ENCODE measurements at places on chromosomes 16 and 17. TPM values are rescaled to one million over a fixed set of nuclear protein-coding genes. Genes with fewer than 3 reads are reported as not detected.

The RASD1 gene
- total RNA-seq = 10.1 TPM

The KRT33A gene
- not detected for total RNA-seq

GRCh38 chr17:40129498-40129897 lies 7.7 kb downstream of the MSL1 start:
- DNase-seq = no peak

- no peak for DNase-seq
These were observed 50.0 kb downstream of the VAC14 start for GRCh38 chr16:70750893-70751467.

DNA sequence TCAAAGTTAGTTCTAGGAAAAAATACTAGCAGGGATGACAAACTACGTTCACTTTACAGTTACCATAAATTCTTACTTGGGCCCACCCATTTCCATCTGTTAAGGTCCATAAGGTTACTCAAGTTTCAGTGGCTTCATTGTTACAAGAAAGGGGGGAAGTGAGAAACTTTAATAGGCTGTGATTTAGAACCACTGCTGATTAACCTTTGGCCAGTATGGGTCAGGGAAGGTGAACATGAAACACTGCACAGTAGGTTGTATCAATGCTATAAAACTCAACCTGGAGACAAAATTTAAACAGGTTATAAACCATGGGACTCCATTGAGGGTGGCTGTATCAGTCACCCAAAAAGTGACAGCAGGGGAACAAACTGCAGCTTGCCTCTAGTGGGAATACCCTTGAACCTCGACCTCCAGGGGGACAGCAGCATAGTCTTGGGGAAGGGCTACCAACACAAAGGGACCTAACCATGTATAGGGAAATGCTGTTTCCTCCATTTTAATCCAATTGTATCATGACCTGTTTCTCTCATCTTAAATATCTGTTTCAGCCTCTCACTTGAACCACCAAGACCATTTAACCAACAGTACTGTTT lies 10.4 kb downstream of the PTRH2 start:
- DNase-seq = no peak

DNA sequence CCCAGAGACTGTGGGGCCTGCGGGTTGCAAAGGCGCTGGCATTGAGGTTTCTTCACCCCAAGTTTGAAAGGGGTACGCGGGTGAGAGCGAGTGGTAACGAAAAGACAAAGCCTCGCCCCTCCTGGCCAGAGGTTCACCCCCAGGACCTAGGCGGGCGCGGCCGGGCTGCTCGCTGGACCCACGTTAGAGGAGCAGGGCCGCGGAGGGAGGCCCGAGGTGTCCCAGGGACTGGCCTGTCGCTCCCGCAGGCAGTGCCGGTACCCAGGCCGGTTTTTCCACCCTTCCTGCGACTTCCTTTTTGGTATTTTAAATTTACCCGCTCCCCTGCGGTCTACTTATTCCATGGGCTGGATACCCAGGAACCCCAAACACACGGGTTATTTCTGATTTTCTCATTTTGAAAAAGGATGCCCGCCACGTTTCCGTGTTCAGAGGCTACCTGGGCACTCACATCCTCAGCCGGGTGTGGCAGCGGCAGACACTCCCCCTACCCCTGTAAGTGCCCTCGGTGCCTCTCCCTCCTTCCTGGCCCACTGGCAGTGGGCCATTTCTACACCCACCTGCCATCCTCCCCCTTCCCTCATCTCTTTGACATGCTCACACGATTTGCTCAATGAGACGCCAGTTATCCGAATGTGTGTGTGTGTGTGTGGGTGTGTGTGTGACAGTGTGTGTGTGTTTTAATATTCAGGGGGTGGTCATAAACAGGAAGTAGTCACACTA lies 1.6 kb upstream of the FOXL1 start:
- DNase-seq = no peak

DNA sequence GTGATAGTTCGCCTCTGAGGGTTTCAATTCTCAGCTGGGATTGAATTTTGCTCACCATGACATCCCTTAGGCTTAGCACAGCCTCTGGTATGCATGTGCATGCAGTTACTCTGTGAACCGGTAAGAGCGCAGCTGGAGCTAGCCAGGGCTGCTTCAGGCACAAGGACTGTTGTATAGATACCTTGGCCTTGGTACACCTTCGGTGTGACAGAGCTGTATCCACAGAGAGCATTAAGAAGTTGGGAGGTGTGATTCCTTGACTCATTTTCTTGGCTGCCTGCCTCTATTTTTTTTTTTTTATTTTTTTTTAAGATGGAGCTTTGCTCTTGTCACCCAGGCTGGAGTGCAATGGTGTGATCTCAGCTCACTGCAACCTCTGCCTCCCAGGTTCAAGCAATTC lies 2.2 kb upstream of the NUTF2 start:
- no peak for DNase-seq

DNA sequence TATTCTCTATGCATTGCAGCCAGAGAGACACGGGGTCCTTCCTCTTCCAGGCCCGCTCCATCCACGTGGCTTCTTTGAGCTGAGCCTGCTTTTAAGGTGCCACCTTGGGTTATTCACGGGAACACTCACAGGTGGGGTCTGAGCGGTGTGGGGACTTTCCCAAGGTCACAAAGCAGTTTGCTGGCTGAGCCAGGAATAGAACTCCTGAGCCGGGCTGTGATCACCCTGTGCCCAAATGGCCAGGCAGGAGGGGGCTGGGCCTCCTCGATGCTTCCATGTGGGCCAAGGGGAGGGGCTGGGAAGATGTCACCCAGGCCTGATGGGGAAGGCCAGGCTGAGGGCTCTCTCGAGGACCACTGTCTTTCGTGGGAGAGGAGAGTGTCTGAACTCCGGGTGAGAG lies 13.0 kb upstream of the GSE1 start:
- no peak for DNase-seq

- no peak for DNase-seq
These were observed 13.2 kb upstream of the CCL23 start for GRCh38 chr17:36030956-36031355.

- DNase-seq = no peak
These were observed 17.3 kb downstream of the FAM83G start for GRCh38 chr17:18987230-18987610.

DNA sequence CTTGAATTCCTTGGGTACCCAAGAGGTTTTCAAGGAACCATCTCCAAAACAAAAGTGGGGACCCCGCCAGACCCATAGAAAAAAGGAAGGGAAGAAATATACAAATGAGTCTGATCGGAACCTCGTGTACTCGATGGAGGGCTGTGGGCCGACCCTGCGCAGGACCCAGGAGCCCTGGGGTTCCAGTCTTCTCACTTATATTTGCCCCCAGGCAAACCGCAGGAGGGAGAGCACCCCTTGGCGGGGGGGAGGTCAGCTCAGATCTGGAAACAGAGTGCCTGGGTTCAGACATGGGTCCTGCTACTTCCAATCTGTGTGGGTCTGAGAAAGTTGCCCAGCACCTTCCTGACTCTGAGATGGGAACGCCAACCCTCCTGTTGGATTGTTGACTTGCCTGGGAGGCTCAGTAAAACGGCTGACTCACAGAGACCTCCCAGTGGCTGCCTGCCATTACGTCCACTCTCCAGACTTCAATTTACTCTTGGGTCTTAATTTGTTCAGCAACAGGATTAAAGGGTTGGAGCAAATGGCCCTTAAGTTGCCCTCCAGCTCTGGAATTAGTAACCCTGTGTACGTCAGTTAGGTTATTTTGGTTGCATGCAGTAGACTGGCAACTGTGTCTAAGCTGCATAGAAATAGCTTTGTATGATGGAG lies 24.9 kb upstream of the CACNG4 start:
- DNase-seq = no peak

GRCh38 chr17:73592079-73592415 lies 52.2 kb downstream of the SDK2 start:
- peak; percentile 10 for DNase-seq

- peak; percentile 31 for DNase-seq
These were observed 34.4 kb upstream of the MNT start for GRCh38 chr17:2435181-2435741.

DNA sequence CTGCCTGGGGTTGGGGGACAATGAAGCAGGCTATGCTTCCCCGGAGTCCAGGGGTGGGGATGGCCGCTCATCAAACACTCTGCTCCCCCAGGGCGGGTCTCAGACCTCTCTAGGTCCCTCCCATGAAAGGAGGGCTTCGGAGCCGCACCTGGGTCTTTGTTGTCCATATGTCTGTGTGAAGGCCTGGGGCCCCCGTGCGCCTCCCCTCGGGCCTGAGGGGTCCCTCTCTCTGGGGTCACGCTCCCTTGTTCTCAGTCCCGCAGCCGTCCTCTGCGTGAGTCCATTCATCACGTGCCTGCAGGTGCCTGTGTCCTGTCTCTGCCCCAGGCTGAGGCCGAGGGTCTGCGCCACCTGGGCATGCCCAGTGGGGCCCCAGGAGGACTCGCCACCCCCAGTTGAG lies 15.6 kb downstream of the BAHCC1 start:
- DNase-seq = no peak

GRCh38 chr17:36592716-36593321 lies 1.1 kb downstream of the DHRS11 start:
- no peak for DNase-seq
